ENCODE measurements at places on chromosomes 6 and 20.

DNA sequence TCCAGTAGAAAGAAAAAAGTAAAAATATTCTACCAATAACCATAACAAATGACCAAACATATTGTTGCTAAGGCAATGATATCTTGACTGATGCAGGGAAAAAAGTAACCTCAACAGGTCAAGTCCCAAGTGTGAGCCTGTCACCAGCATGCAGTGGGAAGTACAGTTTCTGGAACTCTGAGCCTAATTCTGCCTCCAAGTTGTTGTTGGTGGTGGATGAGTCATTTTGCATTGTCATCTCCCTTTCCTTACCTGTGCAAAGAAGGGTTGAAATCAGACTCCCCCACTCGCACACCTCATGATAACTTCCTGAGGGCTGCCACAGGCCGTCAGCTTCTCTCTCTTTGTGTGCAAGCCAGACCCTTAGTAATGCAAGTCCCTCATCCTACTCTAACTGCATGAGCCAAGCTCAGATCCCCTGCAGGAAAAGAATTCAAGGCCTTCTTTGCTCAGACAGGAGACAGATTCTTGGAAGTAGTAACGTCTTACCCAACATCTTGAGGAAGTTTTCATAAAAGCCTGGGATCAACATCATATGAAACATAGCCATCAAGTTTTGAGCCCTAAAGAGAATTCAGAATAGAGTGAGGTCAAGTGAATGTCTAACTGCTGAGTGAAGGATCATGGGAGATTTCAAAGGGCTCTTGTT, 207.6 kb upstream of the FOXA2 start:
- no peak for DNase-seq

DNA sequence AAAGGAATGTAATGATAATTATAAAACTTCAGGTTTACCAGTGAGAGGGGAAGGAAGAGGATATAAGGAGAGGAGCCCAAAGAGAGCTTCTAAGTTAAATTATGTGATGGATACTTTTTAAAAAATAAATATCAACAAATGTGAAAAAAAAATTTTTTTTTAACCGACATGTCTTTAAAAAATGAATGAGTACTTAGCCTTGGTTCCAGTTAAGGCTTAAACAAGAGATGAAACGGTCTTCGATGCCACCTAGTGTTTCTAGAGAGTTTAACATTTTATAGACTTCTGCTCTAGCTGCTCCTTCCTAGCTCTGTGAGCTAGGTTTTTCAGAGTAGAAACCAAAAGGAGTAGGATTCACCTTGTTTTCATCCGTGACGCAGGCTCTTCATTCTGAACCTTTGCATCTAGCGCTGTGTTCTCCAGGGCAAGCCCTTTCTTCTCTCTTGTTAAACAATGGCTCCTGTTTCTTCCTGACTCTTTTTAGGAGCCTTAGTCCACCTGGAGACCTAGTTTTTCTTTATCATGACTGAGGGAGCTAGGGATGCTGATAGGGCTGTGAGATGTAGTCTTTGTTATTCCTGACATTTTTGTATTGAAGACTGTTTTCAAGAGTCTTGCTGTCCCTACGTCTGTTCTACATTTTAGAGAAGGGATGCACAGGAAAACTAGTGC, 42.4 kb upstream of the GNRH2 start:
- no peak for DNase-seq

- no peak for DNase-seq
These were observed 23.9 kb downstream of the HDDC2 start for GRCh38 chr6:125277838-125278237.

DNA sequence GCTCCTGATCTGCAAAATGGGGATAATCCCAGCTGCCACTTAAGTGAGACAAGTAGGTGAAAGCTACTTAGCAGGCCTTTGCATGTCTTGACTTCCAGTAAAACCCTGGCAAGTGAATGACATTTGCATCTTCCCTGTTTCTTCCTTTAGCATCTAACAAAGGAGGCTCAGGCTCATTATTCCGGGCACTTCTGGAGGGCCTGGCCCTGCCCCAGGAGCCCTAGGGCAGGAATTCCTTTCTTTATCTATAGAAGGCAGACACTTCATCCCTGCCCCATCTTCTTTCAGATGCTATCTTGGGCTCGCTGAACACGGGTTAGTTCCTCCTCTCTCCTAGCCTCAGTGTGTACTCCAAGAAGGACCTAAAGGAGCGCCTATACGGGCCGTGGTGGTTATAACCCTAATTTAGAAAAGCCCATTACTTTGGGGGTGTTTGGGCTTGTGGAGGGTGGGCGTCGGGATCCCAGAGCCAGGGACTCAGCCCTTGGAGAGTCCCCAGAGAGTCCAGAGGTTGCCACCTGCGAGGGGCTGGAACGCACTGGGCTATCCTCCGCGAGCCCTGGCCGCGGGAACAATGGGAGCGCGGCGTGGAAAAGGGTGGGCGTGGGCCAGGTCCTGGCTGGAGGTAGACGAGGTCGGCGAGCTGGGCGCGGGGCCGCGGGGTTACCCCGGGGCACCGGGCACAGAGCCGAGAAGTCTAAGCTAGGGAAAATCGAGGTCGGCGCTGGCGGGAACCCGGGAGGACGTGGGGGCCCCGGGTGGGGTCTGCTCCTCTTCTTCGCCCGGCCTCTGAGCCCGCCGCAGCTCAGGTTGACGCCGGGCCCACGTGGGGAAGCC, 62.8 kb upstream of the EPB41L1 start:
- no peak for DNase-seq

- no peak for DNase-seq
These were observed 8.2 kb downstream of the ASXL1 start for GRCh38 chr20:32366380-32366779.

DNA sequence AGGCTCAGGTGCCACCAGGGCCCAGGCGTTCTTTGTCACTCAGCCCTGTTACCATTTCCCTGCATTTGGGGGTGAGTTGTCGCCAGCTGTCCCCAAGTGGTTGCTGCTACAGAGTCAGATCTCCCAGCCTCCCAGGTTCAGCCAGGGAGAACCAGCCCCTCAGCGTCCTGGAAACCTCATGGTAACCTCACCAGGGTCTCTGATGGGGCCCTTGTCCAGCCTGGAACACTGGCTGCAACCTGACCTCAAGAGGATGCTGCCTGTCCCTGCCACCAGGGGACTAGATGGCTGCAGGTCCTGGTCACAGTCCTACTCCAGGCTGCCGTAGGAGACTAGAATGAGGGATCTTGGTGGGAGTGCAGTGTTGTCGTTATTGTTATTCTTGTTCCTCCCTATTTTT, 228.3 kb upstream of the PDE10A start:
- DNase-seq = no peak

GRCh38 chr6:42163981-42164380, 9.2 kb upstream of the GUCA1A start:
- DNase-seq = no peak

GRCh38 chr20:63625771-63626423, 1.0 kb downstream of the GMEB2 start:
- peak; percentile 34 for DNase-seq

GRCh38 chr20:56843817-56844216, 214.7 kb downstream of the TFAP2C start:
- DNase-seq = no peak

- DNase-seq = no peak
These were observed 101.1 kb downstream of the CDK19 start for GRCh38 chr6:110714143-110714542.

- DNase-seq = no peak
These were observed 32.6 kb upstream of the MPC1 start for GRCh38 chr6:166415306-166415705.

GRCh38 chr6:70847106-70848084, 109.5 kb downstream of the B3GAT2 start:
- no peak for DNase-seq

DNA sequence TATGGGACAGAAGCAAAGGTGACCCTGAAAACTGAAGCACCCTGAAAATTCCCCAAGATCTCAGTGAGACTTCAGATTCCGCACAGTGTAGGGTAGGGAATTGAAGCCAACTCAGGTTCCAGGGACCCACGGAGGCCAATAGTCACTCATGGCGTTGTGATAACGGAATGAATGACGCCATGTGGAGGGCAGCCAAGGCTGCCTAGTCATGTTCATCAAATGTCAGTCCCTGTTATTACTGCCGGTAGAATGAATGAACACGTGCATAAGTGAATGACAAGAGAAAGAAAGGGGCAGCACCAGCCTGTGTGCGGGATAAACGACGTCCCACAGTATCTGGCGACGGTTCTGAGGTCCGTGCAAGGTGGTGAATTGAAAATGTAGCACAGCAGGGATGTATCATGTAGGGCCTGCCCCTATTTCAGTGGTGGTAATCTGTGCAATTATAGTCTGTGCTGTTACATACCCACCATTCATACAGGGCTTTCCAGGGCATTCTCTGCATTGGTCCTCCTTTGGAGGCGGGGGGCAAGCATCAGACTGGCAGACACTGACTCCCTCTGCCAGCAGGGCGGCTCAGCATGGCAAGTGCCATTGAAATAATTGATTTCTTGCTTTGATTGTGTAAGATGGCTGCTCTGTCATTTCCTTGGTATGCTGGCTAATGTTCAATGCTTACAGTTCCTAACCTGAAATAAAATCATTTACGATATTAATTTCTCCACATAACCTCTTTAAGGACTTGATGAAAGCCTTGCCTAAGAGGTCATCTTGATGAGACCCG, 386.9 kb downstream of the CDH4 start:
- DNase-seq = no peak

DNA sequence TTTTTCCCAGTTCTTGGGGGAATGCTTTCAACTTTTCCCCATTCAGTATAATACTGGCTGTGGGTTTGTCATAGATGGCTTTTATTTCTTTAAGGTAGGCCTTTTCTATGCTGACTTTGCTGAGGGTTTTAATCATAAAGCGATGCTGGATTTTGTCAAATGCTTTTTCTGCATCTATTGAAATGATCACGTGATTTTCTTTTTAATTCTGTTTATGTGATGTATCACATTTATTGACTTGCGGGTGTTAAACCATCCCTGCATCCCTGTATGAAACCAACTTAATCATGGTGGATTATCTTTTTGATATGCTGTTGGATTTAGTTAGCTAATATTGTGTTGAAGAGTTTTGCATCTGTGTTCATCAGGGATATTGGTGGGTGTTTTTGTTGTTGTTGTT, 65.6 kb downstream of the ERMARD start:
- no peak for DNase-seq

DNA sequence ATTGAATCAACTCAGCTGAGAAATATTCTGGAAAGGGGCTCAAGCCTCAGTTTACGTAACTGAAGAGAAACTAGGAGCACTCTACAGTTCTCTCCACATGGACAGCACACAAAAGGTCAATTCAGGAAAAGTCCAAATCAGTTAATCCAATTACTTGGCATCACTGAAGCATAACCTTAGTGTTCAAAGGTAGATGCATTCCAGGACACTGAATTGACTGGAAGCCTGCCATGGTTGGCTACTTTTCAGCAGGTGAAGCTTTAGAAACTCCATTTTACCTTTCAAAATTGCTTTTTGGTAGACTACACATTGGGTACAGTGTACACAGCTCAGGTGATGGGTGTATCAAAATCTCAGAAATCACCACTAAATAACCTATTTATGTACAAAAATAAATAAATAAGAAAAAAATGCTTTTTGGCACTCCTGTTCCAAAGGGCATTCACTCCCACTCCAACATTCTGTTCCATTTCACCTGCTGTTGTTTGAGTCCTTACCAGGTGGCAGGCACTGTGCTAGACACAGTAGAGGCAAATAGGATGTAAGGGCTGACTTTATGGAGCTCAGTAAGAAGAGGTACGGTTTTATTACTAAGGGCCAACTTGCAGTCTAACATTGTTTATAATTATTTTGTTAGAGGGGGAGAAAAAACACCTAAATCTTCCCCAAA, 153.4 kb downstream of the FAXC start:
- no peak for DNase-seq

DNA sequence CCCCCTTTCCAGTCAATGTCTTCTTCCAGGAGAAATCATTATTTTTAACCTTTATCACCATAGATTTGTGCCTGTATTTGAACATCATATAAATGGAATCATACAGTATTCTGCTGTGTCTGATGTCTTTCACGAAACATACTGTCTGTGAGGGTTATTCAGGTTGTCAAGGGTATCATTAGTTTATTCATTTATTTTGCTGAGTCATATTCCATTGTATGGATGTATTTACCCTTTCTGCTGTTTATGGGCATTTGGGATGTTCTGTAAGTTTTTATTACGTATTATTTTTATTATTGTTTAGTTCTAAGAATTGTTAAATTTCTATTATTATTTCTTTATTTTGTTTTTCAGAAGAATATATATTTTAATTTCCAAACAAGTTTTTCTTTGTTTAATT, 22.0 kb downstream of the DNPH1 start:
- DNase-seq = no peak

DNA sequence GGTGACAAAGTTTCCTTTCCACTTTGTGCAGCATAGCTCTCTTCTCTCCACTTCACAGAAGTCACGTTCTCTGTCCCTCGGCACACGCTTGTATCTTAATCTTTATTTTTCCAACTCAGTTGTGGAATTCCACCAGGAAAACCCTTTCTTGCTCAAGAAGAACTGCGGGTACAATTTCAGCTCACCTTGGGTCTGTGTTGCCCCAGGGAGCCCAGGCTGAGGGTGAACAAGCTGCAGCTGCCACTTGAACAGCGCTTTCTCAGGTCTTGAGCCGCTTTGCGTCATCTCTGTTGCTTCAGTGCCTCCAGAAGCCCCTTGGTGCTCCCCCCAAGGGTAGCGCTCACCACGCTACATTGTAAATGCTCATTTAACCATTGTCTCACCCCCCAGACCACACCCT, 229.2 kb upstream of the TAB2 start:
- no peak for DNase-seq

GRCh38 chr6:35016502-35017321, 124.4 kb downstream of the TCP11 start:
- peak; percentile 66 for DNase-seq

DNA sequence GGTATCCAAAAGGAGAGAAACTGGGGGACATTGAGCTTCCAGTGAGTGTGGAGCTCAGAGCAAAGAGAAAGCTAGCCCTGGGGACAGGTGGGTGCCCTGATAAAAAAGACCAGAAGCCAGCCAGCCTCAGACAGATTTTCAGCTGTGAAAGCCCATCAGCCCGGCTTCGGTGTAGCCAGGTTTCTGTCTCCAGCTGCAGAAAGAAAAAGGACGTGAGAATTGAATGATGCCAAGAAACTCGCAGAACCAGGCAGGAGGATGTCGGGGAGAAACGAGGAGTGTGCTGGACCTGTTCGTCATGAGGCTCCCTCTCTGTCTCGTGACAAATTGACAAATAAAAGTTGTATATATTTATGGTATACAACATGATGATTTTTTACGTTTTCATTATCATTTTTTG, 63.3 kb downstream of the CDH4 start:
- DNase-seq = no peak

DNA sequence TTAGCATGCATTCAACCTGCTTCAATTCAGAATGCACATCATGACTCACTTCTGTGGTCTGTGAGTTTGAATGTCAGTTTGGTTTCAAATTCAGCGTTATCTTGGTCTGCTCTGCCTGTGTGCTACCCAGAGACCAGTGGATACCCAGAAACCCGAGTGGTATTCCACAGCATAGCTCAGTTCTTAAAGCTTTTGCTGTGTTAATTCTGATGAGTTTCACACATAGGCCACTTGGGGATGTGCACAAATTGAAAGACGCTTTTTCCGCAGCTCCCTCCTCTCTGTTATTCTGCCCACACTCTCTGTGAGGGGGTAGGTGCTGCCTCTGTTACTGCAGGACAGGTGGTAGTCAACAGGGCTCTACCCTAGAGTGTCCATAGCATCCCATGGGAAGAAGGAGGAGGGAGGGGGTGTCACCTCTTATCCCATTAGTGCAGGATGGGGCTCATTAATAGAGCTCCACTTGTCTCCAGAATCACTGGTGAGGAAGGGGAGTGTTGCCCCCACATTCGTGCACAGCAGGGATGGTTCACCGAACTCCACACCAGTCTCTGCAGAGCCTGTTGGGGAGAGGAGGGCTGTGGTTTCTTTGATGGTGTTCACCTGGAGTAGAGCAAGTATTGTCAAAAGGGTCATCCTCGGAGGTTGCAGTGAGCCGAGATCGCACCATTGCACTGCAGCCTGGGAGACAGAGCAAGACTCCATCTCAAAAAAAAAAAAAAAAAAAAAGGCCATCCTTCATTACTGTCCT, 29.2 kb upstream of the SDCBP2 start:
- no peak for DNase-seq

All from heart right ventricle (tissue), 16 donors.